ENCODE measurements at places on chromosomes 2 and 18.

DNA sequence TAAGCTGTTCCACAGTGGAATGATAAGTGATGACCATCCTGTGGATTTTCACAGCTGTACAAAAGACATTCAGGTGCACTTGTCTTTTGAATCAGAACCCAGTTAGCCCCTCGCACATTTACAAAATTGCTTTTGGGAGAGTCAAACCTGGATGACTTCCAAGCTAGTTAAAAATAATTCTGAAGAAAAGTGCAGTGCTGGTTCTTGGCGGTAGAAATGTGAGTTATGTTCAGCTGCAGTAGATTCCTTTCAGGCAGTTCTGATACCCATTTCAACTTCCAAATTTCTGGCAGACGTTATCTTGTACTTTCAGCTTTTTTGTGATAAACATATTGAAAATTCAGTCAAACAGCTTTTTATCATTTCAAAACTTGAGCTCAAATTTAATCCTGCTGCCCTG, 324.7 kb downstream of the NRXN1 start:
- no peak for DNase-seq

DNA sequence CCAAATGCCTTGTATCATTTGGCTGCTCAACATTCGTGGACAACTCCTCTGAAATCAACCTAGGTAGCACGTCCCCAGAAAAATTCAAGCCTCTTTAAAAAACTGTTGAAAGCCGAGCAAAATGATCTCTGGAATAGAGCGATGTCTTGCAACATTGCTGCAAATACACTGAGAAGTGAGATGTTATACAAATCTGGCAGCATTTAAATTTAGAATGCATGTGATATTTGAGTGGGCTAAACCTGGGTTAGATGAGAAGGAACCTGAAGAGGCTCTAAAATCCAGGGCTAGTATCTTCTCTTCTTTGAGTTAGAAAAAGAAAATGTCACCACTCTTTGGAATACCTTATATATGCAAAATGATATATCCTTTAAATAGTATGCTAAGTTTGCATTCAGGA, 81.5 kb upstream of the ZBTB14 start:
- DNase-seq: no peak

- no peak for DNase-seq
These were observed 20.5 kb upstream of the KIF1A start for GRCh38 chr2:240840435-240841060.

DNA sequence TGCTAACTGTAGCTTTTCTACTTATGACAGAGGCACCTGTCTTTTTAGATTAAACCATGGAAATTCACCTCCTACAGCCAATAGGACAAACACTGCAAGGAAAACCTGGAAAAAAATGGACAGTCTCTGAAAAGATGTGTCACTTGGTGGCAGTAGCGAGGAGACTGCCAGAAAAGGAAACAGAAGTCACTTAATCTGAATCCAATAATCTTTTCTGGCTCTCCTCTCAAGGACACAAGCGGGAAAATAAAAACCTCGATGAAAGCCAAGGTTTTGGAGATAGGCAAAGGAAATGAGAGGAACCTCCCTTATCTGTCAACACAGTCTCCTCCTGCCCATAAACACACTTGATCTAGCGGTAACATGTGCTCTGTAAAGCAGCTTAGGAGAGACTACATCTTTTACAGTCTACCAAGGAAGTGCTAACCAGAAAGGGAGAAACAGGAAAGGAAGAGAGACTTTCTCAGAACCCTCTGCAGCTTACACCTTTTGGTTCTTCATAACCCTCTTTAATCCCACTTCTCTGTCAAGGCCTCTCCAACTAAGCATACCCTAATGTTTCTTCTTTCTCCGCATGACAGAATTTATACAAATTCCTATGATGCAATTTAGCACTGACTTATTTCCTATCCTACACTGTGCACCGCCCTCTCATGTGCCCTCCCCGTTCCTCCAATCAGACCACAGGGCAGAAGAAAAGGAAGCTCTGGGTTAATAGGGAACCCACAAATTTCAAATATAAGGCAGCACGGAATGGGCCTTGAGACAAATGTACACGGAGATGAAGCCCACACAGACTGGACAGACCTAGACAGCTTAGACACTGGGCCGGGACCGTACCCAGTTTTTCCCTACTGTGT, 52.8 kb downstream of the CLASP1 start:
- DNase-seq: no peak

DNA sequence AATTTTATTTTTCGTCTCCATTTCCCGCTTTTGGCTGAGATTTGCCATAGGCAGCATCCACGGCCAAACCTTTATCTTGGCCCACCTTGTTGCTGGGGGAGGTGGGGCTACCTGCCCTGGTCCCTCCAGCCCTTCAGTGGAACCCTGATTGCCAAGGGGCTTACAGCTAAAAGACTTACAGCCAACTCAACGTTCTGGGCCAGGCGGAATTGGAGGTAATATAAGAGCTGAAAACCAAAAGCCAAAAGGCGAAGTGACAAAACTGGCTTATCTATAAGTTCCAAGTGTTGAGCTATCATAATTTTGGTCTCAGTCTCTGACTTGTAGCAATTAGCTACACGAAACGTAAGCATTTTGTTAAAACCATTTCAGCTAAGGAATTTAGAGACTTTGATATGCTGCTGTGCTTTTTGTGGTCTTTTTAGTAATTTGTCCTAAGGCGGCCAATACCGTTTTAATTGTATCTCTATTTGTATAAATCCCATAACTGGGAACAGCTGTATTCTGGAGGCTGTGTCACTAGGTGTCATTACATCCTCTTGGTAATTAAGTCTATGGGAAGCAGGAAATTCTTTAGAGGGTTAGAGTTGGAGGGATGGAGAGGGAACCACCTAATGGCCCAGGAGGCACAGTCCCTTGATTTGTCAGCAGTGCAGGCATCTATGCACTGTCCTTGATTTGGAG, 24.0 kb downstream of the PDCD1 start:
- no peak for DNase-seq

- DNase-seq: no peak
These were observed 231.2 kb upstream of the LINC00305 start for GRCh38 chr18:64380117-64380516.

GRCh38 chr2:27051902-27052645, 606 bp downstream of the AGBL5 start:
- DNase-seq: no peak

DNA sequence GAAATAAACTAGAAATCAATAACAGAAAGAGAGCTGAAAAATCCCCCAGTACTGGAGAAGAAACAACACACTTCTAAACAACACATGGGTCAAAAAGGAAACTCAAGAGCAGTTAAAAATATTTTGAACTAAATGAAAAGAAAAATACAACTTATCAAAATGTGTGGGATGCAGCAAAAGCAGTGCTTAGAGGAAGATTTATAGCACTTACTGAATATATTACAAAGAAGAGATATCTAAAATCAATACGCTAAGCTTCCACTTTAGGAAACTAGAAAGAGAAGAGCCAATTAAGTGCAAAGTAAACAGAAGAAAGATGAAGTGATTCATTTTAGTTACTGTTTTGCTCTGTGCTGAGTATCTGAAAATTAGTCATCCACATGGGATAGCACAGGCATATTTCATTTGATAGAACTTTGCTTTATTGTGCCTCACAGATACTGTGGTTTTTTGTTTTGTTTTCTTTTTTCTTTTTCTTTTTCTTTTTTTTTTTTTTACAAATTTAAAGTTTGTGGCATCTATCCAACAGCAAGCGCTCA, 17.0 kb downstream of the TGFA start:
- DNase-seq: no peak

DNA sequence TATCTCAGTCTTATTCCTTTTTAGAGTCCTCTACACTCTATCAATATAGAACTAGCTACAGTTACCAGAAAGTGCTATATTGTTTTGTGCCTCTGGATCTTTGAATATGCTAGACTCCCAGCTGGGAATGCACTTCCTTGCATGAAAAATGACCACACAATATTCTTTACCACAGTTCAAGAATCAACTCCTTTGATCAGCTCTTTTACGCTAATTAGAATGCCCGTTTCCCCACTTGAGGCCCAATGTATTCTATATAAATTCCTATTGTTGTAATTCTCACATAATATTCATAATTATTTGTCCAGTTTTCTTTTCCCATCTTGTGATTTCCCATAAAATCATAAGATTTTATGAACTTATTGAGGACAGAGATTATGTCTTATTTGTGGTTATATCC, 142.2 kb downstream of the UBE2E3 start:
- no peak for DNase-seq

GRCh38 chr2:19021100-19021476, 337.3 kb downstream of the OSR1 start:
- no peak for DNase-seq

- no peak for DNase-seq
These were observed 187.2 kb downstream of the BCL11A start for GRCh38 chr2:60366135-60366712.

GRCh38 chr2:86048888-86049287, 56.8 kb downstream of the POLR1A start:
- DNase-seq: no peak

DNA sequence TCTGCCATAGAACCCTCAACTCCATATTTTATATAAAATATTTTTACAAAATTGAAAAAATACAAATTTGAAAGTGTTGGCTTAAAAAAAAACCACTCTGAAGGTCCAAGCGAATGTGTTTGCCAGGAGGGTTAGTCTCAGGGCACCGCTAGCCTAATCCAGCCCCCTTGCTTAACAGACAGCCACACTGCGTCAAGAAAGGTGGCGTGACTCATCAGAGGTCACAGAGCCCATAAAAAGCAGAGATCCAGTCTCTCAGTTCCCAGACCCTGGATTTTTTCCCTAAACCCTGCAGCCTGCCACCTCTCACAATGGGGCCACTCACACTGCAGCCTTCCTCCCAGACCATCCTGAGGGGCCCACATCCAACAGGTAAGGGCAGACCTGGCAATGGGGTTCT, 3.9 kb upstream of the TNS1 start:
- DNase-seq: no peak

- no peak for DNase-seq
These were observed 183.8 kb downstream of the MYT1L start for GRCh38 chr2:2146969-2147900.

GRCh38 chr18:23131693-23132319, 3.5 kb upstream of the CABLES1 start:
- peak; percentile 71 for DNase-seq

DNA sequence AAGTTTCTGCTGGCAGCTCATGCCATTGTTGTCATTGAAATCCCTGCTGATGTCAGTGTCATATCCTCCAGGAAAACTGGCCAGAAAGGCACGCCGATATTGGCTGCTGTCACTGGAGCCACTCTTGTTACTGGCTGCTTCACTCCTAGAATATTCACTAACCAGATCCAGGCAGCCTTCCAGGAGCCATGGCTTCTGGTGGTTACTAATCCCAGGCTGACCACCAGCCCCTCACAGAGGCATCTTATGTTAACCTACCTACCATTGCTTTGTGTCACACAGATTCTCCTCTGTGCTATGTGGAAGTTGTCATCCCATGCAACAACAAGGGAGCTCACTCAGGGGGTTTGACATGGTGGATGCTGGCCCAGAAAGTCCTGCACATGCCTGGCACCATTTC, 27.0 kb upstream of the MTX2 start:
- DNase-seq: no peak

- no peak for DNase-seq
These were observed 24.7 kb downstream of the ASB18 start for GRCh38 chr2:236239276-236240065.

GRCh38 chr2:123015186-123015585, 1009.9 kb upstream of the CNTNAP5 start:
- no peak for DNase-seq

DNA sequence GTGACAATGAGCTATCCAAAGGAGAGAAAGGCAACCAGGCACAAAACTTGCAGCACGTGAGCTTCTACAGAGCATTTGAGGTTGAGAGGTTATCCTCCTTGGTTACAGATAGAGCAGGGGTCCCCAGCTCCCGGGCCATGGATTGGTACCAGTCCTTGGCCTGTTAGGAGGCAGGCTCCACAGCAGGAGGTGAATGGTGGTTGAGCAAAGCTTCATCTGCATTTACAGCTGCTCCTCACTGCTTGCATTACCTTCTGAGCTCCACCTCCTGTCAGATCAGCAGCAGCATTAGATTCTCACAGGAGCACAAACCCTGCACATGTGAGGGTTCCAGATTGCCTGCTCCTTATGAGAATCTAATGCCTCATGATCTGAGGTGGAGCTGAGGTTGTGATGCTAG, 57.8 kb upstream of the ST8SIA3 start:
- DNase-seq: no peak

- no peak for DNase-seq
These were observed 1713.5 kb upstream of the SLC39A10 start for GRCh38 chr2:193943406-193943960.

GRCh38 chr2:137976274-137976673, 12.0 kb downstream of the HNMT start:
- DNase-seq: no peak

DNA sequence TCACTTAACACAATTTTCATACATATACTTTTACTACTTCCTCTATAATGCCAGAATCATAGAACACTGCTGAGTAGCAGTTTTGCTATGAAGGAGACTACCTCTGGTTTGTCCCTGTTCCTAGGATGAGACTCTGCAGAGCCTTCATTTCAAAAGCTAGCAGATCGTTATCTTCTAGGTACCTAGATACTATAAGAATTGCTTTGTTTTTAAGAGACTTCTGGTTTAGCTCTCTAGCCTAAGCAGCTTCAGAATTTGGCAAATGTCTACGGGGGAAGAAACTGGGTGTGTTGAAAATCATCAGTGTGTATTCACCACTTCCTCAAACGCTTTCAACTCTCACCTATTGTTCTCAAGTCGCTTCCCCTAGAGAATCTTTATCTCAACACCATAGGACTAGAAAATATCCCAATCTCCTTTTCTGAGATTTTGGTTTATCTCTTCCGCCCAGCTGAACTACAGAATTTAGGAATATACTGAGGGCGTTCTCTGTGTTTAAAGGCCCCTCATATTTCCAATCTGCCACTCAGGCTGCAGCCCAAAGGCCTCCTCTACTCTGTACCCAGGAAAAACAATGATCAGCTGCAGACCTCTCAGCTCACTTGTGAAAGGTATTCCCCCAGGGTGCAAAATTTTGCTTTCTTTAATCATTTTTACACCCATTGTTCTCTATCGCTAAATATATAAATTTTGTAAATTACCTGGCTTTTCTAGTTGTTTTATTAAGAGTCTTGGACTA, 28.7 kb downstream of the SMAD2 start:
- no peak for DNase-seq

DNA sequence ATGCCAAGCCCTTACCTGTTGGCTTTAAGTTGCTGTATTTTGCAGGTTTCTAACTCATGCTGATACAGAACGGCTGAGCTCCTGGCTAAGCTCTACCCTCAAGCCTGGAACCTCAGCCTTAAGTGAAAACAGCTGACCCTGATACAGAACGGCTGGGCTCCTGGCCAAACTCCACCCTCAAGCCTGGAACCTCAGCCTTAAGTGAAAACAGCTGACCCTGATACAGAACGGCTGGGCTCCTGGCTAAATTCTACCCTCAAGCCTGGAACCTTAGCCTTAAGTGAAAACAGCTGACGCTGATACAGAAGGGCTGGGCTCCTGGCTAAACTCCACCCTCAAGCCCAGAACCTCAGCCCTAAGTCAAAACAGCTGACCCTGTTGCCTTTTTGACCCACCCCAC, 17.6 kb upstream of the DNER start:
- no peak for DNase-seq

Data from activated CD4-positive, alpha-beta T cell treated with anti-CD3 and anti-CD28 coated beads, Interleukin-2, amount 50 U/mL, for 24 hours (primary cell).